ENCODE measurements at places on chromosomes 11 and 22. TPM values are rescaled to one million over a fixed set of nuclear protein-coding genes. Genes with fewer than 3 reads are reported as not detected.

DNA sequence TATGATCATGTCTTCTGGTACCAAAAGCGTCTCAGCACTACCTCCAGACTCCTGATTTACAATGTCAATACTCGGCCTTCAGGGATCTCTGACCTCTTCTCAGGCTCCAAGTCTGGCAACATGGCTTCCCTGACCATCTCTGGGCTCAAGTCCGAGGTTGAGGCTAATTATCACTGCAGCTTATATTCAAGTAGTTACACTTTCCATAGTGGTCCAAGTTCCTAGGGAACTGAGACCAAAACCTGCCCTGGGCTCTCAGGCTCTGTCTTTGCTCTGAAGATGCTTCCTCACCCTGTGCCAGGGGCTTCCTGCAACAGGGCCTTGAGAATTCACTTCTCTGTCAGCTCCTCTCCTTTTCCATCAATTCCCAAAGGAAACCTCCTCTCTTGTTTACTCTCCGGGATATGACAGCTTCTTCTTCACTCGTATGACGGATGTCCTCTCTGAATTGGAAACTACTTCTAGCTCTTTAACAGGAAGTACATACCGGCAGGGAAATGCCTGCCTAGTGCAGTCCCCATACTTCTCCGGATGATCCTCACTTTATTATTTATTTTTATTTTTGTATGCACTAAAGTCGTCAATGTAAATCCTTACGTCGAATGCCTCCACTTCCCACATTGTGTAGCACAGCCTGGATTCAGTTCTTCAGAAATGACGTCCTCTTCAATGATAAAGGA is 29.6 kb upstream of the PRAME start:
- no peak for ATAC-seq

DNA sequence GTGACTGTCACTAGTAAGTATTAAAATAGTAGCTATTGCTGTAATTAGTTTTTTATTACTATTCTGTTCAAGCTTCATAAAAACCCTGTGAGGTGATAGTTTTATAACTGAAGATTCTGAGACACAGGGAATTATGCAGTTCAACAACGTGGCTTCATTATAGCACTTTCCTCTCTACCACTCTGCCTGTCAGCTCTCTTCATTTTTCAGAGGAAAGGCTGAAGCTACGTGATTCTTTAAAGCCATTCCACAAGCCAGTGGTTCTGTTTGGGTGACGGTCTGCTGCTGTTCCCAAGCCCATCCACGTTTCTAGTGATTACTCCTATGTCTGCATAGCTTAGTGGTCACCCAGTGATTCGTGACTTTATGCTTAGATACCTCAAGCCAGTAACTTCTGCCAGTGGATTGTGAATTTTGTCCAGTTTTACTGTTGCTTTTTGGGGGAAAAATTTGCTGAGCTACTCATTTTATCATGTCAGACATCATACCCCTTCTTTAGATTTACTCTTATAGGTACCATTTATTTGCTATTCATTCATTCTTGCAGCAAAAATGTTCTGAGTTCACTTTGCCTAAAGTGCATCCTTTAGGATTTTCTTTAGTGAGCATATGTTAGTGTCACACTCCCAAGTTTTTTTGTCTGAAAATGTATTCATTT is 59.8 kb downstream of the UVRAG start:
- no peak for ATAC-seq

CCDC157 gene
- 1.8 TPM for total RNA-seq

PUS3 gene
- total RNA-seq = 9.8 TPM

- ATAC-seq = no peak
Measured at GRCh38 chr22:37439347-37439746, 12.1 kb upstream of the ELFN2 start.

DNA sequence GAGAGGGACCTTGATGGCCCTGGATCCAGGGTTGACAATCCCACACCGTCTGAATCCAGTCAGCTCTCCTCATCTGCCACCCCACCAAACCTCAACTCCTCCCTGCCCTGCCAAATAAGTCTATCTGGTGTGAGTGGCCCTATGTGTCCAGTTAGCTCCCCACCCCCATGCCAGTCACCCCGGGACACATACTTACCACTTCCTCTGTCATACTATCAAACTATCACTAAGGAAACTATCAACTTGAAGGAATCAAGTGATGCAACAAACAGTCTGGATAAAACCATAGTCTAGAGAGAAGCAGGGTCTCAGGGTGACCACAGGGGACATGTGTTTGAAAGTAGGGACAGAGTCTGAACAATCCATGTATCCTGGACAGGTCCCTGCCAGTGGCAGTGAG is 13.2 kb upstream of the CSF2RB start:
- no peak for ATAC-seq

Data from gastroesophageal sphincter (tissue), 4 donors.